A549 (cell line): ENCODE measurements at places on chromosomes 16 and 17. TPM values are rescaled to one million over a fixed set of nuclear protein-coding genes. Genes with fewer than 3 reads are reported as not detected.

DNA sequence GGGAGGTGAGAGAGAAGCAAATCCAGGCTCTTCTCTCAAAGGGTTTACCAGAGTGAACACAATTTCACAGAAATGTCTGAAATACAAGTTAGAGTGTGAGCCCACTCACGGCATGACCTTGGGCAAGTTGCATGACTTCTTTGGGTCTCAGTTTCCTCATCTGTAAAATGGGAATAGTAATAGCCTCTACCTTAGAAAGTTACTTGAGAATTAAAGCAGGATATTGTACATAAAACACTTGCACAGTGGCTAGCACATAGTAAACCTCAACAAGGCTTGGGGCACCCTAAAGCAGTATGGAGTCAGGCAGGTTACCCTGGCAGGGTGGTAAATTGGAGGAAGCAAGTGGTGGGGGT, 13.2 kb upstream of the RNF222 start:
- no peak for DNase-seq

The ABI3 gene
- not detected in 3 replicates for polyA plus RNA-seq

DNA sequence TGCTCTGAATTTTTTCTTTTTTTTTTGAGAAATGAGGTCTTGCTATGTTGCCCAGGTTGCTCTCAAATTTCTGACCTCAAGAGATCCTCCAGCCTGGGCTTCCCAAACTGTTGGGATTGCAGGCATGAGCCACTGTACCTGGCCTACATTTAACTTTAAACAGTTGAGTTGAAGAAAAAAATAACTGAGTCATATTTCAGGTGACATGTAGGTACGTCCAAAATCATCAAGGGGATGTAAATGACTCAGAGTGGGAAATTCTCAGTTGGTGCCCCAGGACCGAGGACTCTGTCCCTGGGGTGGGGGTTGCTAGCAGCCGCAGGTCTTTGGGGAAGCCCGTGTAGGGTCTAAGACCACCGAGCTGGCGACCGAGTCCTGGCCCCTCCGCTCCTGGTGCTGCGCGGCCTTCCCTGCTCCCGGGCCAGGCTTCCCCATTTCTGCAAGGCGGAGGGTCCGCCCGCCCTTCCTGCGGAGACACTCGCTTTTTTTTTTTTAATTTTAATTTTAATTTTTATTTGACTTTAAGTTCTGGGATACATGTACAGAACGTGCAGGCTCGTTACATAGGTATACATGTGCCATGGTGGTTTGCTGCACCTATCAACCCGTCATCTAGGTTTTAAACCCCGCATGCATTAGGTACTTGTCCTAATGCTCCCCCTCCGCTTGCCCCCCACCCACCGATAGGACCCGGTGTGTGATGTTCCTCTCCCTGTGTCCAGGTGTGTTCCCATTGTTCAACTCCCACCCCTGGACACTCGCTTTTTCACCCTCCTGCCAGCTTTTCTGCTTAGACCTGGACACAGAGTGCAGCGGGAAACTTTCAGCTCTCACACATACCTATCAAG, 12.7 kb upstream of the N4BP1 start:
- DNase-seq = no peak

DNA sequence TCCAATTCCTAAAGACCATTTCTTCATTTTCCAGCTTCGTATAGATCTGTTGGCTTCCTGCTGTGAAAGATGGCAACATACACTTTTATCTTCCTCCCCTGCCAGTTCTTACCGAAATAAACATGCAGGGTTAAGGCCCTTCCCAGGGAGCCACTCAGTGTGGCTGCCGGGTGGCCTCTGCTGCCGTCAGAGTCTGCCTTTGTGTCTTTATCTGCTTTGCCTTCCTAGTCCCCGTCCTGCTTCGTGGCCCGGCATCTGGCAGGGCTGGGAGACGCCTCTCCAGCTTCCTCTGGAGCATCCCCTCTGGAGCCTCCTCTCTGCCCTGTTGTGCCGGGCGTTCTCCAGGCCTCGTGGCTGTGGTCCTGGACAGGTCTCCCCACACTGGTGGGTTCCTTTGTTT, 30.3 kb upstream of the CAPN15 start:
- no peak for DNase-seq

DNA sequence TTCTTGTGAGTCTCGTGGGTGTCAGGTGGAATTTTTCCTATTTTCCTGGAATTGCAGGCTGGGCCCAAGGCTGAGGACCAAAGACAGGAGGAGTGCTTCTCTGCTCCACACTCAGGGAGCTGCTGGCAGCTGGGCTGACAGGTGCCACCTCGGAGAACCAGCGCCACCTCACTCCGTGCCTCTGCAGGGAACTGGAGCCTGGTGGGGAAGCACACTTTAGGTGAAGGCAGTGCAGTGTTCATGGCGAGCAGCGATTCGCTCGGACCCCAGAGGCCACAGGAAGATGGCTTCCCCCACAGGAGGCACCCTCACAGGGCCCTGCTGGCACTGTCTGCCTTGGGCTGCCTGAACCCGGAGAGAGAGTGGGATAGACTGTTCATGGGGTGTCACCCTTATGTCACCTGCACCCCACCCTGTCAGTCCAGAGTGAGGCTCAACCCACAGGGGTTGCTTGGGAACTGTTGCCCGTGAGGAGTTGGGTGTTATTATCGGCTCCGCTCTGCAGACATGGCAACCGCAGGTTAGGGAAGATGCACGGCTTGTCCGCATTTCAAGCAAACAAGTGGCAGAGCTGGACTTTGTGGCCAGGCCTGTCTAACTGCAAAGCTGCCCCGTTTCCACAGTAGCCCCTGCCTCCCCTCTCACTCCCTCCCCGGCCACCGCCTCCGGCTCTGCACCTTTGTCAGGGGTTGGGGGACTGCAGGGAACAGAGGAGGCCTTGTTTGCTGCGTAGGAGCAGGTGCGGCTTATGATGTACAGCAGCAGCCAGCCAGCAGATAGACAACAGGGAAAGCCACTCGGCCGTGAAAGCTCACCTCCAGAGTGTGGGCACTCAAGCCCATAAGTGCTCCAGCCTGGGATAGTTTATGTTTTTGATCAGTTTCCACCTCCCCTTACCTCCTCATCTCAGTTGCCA, 15.5 kb downstream of the TBC1D24 start:
- DNase-seq = no peak

The TBX21 gene
- polyA plus RNA-seq = 0.04 TPM in 1 of 3 replicates, not detected in the others

GRCh38 chr16:75280331-75280804, 28.9 kb upstream of the BCAR1 start:
- no peak for DNase-seq

The SOCS7 gene
- 12.7 to 14.4 TPM (median 14.0 TPM) in 3 replicates for polyA plus RNA-seq

DNA sequence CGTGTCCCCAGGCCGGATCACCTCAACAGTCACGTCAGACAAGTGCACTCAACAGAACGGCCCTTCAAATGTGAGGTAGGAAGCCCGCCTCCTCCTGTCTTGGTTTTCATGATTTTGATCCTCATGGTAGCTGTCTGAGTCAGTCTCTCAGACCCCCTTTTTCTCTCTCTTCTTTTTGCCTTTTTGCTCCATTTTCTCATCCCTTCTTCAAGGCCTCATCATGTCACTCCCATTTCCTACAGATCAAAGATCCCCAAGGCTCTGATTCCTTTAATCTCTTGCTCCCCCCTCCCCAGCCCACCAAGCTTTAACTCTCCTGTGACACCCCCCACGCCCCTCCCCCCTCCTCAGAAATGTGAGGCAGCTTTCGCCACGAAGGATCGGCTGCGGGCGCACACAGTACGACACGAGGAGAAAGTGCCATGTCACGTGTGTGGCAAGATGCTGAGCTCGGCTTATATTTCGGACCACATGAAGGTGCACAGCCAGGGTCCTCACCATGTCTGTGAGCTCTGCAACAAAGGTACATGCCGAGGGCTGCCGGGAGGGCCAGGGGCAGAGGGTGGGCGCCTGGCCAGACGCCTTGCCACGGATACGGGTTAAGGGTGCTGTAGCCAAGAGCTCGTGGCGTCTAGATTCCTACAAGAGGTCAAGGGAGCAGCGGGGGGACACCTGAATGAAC, 2.0 kb downstream of the MAZ start:
- no peak for DNase-seq
